Stimulated activated CD4-positive, alpha-beta T cell treated with anti-CD3 and anti-CD28 coated beads, Interleukin-1b, Interleukin-23, amount 100 ng/mL, for 24 hours (primary cell): ENCODE measurements at places on chromosomes 6 and 20.
A peak's percentile ranks its signal among the peaks of the same experiment; 100 is the strongest.

GRCh38 chr6:142332393-142333098 lies 30.7 kb downstream of the ADGRG6 start:
- no peak for DNase-seq

DNA sequence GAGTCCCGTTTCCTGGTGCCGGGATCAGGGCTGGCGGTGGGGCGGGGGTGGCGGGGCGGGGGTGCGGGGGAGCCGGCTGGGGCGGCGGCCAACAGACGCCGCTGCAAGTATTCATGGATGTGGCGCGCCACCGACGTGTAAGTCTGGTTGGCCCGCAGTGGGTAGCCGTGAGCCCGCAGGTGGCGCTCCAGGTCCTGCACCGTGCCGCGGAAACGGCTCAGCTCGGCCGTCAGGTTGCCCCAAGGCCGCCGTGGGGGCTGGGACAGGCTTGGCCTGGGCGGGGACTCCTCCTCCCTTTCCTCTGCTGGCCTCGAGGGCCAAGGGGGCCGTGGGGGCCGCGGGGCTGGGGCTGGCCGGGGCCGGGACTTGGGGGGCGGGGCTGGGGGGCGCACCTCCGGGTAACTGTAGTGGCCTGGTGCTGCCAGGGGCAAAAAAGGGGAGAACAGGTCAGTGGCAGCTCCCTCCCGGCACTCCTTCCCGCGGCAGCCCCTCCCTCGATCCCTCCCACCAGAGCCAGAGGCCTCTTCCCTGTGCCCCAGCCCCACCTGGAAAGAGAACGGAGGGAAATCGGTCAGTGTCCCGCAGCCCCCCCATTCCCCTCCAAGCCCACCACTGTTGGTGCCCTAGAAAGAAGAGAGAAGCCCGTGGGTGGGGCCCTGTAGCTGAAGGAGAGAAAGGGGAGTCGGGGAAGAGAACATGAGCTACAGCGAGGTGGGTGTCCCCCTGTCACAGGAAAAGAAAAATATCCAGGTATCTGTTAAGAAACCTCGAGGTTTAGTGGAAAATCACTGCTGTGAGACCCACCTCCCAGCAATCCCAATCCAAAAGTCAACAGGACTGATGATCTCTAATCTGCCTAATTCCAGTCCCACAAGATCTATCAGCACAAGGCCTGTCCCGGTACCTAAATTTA lies 21.3 kb downstream of the TNXB start:
- peak; percentile 29 for DNase-seq

DNA sequence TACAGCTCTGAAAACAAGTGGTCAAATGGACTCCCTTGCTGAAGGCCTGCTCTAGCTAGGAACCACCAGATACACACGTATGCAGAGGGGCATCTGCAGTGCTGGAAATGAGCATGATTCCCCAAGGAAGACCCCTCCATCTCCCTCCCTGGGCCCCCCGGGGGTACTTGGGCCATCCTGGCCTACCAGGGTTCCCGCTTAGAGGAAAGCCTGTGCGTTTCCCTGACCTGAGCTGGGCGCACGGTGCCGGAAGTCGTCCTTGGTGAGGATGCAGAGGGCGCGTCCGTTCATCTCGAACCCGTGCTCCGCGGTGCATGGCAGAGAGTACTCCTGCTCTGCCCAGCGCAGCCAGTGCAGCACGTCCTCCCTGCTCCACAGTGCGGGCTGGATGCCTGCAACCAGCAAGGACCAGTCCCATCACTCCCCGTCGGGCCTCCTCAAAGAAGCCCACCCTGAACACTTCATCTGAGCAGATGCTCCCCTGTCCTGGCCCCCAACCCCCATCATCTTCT lies 11.8 kb downstream of the ETV7 start:
- DNase-seq = no peak

DNA sequence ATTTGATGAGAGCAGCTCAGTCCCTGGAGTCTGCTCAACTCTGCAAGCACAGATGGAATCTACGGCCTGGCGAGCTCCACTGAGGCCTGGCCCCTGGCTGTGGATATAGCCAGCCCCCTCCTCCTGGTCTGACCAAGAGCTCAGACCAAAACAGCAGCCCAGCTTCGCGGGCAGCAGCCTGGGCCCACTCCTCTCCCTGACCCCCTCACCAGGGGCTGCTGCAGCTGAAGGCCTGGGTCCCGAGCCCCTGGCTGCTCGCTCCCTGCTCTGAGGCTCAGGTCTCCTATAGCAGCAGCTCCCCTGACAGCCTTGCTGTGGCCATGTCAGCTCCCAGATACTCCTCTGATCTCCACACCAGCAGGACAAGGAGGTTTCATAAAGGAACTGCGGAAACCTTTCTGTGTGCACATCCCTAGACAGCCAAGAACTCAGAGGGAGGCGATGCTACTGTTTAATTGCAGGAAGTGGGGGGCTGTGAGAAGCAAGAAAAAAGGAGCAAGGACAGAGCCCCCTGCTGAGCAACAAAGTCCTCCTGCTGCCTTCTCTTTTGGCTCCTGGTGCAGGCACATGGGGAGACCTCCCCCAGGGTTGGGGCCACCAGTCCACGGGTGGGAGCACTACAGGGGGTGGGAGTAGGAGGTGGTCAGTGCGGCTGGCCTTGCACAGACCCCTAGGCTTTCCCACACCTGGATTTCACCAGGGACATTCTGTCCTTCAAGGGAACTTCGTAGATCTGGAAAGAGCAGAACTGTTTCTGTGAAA lies 38.7 kb upstream of the CST5 start:
- DNase-seq = no peak

DNA sequence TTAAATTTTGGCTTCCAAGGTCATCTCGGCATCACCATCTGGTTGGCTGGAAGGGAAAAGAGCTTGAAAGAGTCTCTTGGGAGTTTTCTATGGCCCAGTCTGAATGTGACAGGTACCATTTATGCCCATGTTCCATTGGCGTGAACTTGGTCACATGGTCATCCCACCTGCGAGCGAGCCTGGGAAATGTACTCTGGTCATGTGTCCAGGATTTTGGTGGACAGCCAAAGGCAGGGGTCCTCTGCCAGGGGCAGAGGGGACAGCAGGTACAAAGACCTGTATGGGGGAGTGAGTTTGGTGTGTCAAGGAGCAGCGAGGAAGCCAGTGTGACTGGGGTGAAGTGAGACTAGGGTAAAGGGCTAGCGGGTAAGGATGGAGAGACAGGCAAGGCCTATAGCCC lies 112.6 kb downstream of the CDC5L start:
- no peak for DNase-seq

- no peak for DNase-seq
Measured at GRCh38 chr6:123338394-123338793, 298.4 kb downstream of the TRDN start.

DNA sequence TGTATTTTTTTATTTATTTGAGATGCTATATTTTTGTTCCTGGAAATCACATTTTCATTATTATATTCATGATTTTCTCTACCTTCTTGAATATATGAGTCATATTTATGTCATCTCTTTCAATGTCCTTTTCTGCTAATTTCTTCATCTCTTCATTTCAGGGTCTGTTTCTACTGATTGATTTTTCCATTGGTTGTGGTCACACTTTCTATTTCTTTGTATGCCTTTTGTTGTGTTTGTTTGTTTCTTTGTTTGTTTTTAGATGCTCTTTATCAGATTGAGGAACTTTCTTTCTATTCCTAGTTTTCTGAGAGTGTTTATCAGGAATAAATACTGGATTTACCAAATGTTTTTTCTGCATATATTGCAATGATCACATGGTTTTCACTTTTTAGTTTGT lies 16.9 kb upstream of the MDFI start:
- DNase-seq = no peak

GRCh38 chr6:5786969-5787720 lies 219.6 kb downstream of the NRN1 start:
- DNase-seq = no peak

DNA sequence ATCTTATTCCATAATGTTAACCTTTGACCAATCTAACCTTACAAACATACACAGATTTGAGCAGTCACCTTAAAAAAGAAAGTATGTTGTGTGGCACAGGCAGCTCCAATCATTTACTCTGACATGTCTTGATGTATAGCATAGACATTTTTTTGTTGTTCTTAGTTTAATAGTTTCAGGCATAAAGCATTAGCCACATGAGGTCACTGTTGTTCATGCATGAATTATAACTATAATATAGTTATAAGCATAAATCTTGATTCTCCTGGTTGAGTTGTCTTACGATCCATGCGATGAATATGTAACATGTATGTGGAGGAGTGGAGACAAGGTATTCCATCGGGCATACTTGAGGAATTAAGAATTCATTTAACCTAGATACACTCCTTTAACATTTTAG lies 26.1 kb upstream of the NKAIN2 start:
- no peak for DNase-seq

- DNase-seq = no peak
Measured at GRCh38 chr6:117653949-117654348, 21.3 kb upstream of the NUS1 start.

DNA sequence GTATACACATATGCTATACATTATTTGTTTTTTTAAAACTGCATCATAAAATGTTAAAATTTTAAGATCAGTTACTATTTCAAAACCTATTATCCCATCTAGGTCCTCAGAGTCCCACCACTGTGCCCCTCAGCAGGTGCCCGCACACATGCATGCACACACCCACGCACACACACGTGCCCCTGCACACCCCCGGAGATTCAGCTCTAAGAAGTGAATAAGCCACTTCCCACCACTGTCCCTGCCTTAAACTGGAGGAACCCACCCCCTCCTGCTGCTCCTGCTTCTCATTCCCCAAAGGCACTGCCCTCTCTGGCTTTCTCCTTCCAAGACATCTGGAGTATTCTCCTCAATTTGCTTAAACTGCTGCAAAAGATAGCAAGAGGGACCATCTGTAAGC lies 5.4 kb upstream of the FAM210B start:
- no peak for DNase-seq

GRCh38 chr6:20202324-20202658 lies 10.0 kb downstream of the MBOAT1 start:
- DNase-seq = no peak

DNA sequence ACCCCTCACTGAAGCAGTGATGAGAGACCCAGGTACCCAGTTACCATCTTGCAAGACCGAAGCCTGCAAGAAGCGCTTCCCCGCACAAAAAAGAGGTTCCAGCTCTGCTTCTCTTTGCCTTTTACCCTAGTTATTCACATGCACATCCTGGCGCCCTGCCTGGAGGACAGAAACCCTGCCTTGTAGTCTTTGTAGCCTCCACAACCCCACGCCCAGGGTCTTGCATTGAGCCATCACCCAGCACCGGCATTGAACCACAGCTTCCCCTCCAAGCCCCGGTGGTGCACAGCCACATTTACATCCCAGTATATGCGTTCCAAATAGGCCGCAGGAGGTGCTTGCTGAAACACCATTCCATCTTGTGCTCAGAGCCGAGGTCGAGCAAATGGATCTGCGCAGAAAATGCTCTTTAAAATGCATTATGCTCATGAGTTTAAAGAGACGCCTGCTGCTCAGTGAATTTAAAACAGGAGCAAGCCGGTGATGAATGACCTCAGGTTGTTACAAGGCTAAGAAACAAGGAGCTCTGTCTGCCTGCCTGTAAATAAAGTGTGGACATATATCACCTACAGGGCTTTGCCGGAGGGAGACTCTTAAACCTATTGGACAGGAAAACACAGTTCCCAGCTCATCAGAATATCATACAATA lies 61.7 kb downstream of the GNAS-AS1 start:
- DNase-seq = no peak

- DNase-seq = peak; percentile 49
Measured at GRCh38 chr6:159134701-159135364, 34.4 kb upstream of the FNDC1 start.

DNA sequence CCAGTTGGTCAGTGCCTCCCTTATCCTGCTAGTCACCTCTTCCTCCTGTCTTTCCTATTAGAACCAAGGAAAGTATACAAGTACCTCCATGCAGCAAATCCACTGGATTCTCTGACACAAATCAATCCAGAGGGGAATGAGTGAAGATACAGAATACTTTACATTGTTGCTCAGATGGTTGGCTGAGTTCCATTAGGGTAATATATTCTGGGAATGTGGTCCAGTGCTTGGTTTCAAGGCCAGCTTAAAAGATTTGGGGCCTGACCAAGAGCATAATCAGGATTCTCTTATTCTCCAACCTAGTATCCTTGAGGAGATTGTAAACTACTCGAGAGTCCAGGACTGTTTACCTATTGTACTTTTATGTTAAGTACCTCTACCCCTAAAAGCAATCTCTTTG lies 23.0 kb downstream of the CARMIL1 start:
- DNase-seq = no peak

- no peak for DNase-seq
Measured at GRCh38 chr20:14342918-14343317, 5.5 kb upstream of the FLRT3 start.

DNA sequence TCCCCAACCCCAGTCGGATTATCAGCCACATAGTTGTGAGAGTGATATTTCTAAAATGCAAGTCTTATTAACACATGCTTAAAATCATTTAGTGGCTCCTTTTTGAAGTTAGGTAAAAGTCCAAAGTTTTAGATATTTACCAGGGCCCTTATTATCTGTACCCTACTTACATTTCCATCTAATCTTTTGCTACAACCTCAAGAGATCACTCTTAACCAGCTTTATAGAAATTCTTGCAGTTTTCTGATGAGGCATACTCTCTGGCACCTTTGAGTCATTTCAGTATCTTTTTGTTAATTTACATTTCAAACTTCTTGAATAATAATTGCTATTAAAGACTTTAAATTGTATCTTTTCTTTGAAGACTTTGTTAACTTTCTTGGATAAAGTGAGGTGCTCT lies 453.3 kb downstream of the RFPL4B start:
- no peak for DNase-seq

DNA sequence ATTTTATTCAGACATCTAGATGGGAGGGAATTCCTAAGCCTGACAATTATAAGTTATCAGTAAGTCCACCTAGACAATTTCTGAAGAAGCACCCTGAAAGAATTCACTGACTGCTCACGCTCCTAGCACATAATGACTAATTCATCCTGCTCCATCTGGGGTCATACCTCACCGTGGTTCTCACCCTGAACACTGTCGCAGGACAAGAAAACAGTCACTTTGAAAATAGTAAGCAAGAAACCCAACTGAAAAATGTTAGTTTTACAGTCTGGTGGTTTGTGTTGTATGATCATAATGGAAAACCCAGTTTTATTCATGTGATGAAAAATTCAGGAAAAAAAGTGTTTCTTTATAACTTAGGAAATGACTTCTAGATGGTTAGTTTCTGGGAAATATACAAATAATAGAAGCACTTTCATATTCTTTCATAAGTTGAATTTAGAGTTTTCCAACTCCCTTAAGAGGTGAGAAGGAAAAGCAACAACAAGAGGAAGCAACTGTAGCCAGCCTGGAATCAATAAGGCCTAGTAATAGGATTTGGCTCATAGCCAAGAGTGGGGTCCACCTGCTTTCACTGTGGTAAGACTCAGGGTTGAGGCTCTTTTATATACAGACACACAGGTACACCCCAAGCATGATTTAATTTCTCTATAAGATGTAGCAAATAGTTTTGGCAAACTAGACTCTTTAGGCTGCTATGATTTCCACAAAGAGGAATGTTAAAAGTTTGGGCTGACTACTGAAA lies 94.1 kb downstream of the HIVEP2 start:
- no peak for DNase-seq

DNA sequence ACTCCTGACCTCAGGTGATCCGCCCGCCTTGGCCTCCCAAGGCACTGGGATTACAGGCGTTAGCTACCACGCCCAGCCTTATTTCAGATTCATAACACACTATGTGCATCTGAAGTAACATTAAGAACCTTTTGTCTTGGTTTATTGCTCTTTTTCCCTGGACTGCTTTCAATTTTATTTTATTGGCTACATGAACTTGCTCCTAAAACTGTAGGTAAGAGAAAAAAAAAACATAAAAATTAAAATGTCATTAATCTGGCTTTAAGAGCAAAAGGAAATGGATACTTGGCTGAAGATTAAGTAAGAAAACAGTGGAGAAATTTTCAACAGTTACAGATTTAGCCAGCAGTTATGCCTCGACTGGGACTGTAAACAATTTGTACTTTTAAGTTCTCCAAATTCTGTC lies 62.5 kb downstream of the GJA1 start:
- DNase-seq = no peak

- no peak for DNase-seq
Measured at GRCh38 chr6:11055127-11055627, 11.1 kb upstream of the ELOVL2 start.
